NCI-H1105 treated with DMSO at 0.1 percent for 48 hours (cell line): ENCODE measurements at places on chromosomes 1 and 21.

- DNase-seq, result peak; percentile 78
Observed at GRCh38 chr1:167824163-167824794, 89.7 kb downstream of the ADCY10 start.

GRCh38 chr1:147892731-147893214 lies 9.8 kb upstream of the GJA8 start:
- peak; percentile 48 for DNase-seq

- DNase-seq, result no peak
Observed at GRCh38 chr1:37932759-37933158, 14.1 kb downstream of the INPP5B start.

GRCh38 chr1:47031585-47031984 lies 8.1 kb downstream of the CYP4X1 start:
- no peak for DNase-seq

GRCh38 chr21:25903607-25904006 lies 168.8 kb downstream of the GABPA start:
- DNase-seq, result no peak

DNA sequence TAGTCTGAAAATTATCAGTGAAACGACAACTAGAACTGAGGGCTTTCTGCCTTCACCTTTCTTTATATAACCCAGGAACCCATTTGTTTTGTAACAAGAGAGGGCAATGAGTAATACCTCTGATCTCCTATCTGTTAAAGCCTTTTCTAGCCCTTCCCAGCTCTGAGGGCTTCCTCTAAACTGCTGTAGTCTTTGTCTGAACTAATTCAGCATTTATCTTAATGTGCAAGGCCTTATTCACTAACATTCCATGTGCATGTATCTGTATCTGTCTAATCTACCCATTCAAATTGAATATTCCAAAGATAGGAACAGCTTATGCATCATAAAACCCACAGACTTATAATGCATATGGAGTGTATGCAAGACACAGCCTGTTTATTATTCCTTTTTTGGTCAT lies 167.1 kb downstream of the LYPLAL1 start:
- no peak for DNase-seq

DNA sequence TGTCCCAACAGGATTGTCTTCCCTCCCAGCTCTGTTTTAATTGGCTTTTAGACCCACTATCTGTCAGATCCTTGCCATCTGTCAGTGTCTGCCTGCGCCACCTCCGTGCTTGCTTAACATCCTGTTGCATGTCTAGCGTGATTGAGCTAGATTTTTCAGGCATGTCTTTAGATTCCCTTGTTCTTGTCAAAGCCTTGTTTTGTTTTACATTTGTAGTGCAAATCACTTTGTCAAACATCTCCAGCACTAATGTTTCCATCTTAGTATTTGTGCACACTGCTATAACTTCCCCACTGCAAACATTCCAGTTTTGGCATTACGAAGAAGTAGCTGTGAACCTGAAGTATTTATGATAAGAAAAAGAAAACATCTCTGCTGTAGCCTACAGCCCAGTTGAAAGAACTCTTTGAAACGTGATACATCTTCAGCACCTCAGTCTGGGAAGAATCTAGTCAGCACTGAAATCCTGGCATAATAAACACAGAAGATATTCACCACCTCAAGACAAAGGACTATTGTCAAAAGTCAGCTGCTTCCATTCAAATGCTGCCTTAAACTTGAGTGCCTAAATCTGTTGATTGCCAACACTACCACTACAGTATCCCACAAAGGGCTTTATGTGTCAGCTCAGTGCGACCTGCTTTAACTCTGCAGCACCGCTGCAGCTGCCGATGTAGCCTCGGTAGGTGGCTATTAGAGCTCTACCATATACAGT lies 105.0 kb downstream of the FNBP1L start:
- peak; percentile 55 for DNase-seq

DNA sequence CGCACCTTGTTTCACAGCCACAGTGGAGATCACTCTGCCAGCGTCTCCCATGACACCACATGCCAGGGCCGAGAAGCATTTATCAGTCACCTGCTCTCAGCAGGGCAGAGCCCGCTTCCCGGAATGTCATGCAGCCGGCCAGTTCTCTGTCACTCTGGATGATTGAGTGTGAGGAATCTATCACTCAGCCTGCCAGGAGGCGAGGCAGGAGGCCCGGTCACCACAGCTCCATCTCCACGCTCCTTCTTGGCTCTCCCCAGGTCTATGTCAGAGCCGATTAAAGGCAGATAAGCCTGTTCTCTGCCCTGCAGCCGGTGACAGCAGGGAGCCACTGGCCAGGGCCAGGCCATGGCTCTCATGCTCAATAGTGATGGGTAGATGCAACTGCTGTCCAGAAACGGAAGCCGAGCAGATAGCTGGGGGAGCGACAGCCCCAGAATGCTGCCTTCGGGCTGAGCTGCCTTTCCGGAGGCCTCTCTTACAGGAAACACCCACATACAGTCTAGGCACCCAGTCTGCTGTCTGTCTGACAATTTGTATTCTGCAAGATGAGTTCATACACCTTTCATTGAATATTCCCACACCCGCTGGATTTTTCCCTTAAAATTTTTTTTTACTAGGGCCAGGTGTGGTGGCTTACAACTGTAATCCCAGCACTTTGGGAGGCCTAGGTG lies 64.1 kb downstream of the ACTL8 start:
- DNase-seq, result peak; percentile 31

GRCh38 chr1:150235294-150235851 lies 539 bp downstream of the ANP32E start:
- no peak for DNase-seq

DNA sequence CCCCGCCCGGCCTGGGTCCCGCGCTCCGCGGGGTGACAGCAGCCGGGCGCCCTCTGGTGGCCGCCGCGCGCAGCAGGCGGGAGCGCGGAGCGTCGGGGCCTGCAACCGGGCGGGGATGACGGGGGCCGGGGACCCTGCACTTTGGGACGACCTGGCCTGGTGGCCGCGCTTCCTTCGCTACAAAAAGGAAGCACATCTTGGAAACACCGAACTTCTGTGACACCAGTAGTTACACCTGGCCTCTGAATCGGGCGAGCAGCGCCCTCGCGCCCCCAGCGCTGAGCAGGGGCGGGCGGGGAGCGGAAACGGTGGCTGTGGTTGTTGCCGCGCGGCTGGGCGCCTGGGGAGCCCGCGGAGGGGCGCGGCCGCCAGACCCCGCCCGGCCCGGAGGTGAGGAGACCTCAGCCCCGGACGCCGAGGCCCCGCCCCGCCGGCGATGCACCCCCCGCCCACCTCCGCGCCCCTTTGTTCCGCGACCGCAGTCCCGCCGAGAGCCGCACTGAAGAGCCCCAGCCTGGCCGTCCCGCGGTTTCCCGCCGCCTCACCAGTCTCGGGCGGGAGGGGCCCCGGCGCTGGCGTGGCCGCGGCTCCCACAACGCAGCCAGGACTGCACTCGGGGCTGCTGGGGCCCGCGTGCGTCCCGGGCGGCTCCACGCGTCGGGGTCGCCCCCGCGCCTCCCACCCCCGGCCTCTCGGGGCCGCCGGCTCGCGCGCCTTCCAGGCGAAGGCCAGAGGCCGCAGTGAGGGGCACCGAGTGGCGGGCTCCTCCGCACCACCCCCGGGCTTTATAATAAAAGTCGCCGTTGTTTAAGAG lies 59.3 kb downstream of the H3-3A start:
- DNase-seq, result peak; percentile 47

GRCh38 chr1:236065509-236066005 lies 667 bp upstream of the NID1 start:
- no peak for DNase-seq

DNA sequence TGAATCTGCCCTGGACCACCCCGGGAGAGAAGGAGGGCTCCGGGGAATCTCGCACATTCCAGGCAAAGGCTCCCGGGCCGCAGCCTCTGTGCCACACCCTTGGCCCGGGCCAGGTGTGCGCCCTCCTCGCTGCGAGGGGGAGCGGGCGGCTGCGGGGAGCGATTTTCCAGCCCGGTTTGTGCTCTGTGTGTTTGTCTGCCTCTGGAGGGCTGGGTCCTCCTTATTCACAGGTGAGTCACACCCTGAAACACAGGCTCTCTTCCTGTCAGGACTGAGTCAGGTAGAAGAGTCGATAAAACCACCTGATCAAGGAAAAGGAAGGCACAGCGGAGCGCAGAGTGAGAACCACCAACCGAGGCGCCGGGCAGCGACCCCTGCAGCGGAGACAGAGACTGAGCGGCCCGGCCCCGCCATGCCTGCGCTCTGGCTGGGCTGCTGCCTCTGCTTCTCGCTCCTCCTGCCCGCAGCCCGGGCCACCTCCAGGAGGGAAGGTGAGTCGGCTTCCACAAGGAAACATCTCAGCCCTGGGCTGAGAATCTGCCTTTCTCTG lies at the start of gene LAMC2:
Gene LAMC2 (plus strand): TSS at position 324 of the 550 bp plus-strand sequence. CDS start 89 bp downstream, at position 413.
- peak; percentile 11 for DNase-seq

- DNase-seq, result no peak
Observed at GRCh38 chr1:214548988-214549387, 2.4 kb downstream of the PTPN14 start.

GRCh38 chr1:38908821-38909220 lies 27.4 kb upstream of the GJA9 start:
- DNase-seq, result no peak

GRCh38 chr1:117527566-117528102 lies 78.2 kb upstream of the TENT5C start:
- no peak for DNase-seq

GRCh38 chr21:29538115-29538514 lies 239.4 kb downstream of the BACH1 start:
- no peak for DNase-seq

- DNase-seq, result no peak
Observed at GRCh38 chr1:151977662-151978230, 15.9 kb downstream of the S100A10 start.

DNA sequence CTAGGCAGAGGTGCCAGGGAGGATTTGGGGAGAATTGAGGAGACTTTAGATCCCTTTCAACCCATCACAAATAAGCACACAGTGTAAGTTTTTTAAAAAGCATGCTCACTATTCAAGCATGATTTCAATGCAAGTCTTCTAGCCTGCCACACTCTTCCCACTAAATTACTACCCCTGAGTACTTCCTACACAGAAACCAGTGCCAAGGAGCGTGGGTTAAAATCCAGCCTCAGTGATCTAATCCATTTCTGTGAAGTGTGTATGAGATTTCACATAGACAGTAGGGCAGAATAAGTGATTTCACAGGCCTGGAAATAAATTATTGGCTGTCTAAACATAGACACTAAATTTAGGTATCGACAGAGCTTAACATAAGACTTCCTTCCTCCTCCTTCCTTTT lies 142.9 kb upstream of the ATP1B1 start:
- DNase-seq, result no peak

- DNase-seq, result no peak
Observed at GRCh38 chr1:236851871-236852270, 56.8 kb downstream of the MTR start.

- no peak for DNase-seq
Observed at GRCh38 chr1:222421380-222421779, 126.5 kb downstream of the HHIPL2 start.

DNA sequence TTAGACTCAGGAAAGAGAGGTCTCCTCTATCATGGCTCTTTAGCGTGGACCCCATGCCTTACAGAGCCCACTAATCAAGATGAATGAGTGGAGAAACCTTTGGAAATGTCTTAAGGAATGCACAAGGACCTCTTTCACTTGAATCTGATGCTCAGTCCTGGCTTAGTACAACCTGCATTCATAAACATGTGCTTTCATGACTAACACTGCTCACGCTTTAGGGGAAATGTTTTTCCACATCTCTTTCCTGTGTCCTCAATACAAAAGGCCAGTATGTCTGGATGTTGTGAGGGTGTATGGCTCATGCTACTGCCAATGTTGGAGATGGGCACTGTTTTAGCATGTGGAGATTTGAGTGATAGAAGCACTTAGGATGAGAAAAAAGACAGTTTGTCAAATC lies 14.2 kb upstream of the GNG12 start:
- DNase-seq, result no peak

DNA sequence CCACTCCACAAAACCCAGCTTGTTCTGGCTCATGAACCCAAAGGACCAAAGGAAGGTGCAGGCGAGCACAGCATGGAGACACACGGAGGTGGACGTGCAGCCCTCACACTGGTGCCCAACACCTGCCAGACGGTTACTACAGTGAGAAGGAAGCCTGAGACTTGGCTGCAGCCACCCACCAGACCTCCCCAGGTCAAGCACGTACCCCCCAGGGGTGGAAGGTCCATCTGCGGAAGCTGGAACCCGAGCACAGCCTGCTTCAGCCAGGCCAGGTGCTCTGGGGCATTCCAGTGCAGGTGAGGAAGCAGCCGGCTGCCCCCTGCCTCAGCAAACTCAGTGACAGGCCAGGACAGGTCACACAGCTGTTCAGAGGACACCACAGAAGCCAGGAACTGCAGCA lies 16.0 kb upstream of the LSS start:
- DNase-seq, result no peak

GRCh38 chr1:20376880-20377494 lies 86.3 kb downstream of the VWA5B1 start:
- DNase-seq, result peak; percentile 20

- no peak for DNase-seq
Observed at GRCh38 chr21:46559291-46559983, 45.4 kb downstream of the S100B start.

GRCh38 chr1:238312969-238313368 lies 422.2 kb upstream of the ZP4 start:
- no peak for DNase-seq

DNA sequence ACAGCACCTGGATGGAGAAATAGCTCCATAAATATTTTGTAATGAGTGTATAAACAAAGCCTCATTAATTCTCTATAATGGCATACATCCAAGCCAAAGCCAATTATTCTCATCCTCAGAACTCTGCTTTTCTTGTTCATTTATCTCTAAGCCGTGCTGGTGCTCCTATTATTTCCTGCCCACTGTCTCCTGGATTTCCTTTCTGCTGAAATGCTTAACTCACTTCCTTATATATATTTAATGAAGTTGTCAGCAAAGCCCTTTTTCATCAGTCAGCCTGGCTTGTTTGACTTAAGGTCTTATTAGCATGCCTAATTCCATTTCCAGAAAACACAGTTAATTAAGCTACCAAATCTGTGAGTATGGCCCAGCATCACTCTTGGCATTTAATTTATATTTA lies 93.4 kb downstream of the SLC25A24 start:
- DNase-seq, result peak; percentile 41

GRCh38 chr1:52707927-52708655 lies 9.9 kb upstream of the COA7 start:
- DNase-seq, result no peak

DNA sequence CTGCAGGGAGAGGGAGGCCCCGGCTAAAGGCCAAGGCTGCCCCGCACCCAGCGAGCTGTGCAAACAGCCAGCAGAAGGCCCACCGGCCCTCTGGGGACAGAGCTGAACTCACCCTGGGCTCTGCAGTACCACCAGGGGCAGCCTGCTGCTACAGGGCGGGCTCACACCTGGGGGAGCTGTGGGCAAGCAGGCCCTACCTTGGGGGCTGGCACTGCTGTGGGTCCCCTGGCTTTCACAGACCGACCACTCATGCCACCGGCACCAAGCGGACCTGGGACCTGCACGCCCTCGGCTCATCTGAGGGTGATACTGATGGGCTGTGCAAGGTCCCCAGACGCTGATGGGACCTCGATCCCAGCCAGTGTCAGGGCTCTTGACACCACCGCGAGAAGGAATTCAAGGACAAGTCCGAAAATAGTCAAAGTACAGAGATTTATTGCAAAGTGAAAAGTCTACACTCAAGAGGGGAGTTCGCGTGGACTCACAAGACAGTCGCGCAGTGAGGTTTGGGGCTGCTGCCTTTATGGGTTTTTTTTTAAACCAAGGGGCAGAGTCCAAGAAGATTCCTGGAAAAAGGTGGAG lies 61.0 kb upstream of the ADARB1 start:
- no peak for DNase-seq
